Stimulated activated CD4-positive, alpha-beta T cell treated with anti-CD3 and anti-CD28 coated beads, Interleukin-2, amount 100 ng/mL, for 24 hours (primary cell): ENCODE measurements at places on chromosomes 5 and 9.
A peak's percentile ranks its signal among the peaks of the same experiment; 100 is the strongest.

DNA sequence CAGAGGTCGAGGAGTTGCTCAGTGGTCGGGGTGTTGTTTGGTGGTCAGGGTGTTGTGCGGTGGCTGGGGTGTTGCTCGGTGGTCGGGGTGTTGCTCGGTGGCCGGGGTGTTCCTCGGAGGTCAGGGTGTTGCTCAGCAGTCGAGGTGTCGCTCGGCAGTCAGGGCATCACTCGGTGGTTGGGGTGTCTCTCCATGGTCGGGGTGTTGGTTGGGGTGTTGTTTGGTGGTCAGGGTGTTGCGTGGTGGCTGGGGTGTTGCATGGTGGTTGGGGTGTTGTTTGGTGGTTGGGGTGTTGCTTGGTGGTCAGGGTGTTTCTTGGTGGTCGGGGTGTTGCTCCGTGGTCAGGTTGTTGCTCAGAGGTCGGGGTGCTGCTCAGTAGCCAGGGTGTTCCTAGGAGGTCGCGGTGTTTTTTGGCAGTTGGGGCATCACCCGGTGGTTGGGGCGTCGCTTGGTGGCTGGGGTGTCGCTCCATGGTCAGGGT lies 11.0 kb upstream of the GPSM1 start:
- DNase-seq = no peak

GRCh38 chr5:71576241-71576640 lies 10.9 kb upstream of the MCCC2 start:
- DNase-seq = no peak

- peak; percentile 13 for DNase-seq
These were observed 71.6 kb upstream of the UNC5A start for GRCh38 chr5:176738637-176739250.

GRCh38 chr5:145848854-145849253 lies 13.7 kb upstream of the PRELID2 start:
- DNase-seq = no peak

- DNase-seq = no peak
These were observed 16.2 kb downstream of the ATPSCKMT start for GRCh38 chr5:10233505-10233904.

- DNase-seq = no peak
These were observed 296.7 kb downstream of the CSNK1G3 start for GRCh38 chr5:123808461-123809380.

DNA sequence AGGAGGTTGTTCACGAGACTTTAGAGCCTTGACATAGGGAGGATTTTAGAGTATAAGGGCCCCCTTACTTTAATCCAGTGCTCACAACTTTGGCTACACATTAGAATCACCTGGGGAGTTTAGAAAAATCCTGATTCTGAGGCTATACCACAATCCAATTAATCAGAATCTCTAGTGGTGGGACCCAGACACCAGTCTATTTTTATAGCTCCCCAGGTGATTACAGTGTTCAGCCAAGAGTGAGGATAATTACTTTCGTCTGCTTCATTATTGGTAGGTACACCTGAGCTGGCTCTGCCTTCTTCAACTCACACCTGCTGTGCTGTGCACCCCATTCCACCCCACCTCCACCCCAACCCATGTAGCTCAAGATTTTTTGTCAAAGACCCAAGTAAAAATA lies 141.3 kb upstream of the EPB41L4A start:
- DNase-seq = no peak

DNA sequence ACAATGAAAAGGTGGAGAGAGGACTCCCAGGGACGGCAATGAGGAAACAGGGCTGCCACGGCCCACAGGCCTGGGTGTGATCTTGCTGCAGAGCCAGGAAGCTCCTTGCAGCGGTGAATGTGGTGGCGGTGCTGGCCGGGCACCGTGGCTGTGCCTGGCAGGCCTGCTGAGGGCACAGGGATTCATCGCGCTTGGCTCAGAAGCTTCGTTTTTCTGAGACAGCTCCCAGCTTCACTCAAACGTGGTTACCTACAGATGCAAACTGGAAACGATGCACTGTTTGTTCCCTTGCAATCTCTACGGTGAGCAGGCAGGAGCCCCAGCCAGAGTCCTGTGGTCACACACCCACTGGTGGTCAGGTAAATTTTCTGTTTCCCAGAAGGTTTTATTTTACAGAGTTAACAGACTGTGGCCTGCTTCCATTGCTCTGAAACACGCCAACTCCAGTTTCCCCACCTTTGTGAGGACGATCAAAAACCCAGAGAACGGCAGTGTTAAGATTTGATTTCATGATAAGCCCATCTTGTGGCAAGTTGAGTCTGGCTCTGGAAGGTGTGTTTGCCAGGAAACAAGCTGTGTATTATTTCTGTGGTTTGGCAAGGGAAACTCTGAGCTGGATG lies 183.9 kb downstream of the AUH start:
- DNase-seq = no peak
